ENCODE measurements at places on chromosomes 4 and X.

DNA sequence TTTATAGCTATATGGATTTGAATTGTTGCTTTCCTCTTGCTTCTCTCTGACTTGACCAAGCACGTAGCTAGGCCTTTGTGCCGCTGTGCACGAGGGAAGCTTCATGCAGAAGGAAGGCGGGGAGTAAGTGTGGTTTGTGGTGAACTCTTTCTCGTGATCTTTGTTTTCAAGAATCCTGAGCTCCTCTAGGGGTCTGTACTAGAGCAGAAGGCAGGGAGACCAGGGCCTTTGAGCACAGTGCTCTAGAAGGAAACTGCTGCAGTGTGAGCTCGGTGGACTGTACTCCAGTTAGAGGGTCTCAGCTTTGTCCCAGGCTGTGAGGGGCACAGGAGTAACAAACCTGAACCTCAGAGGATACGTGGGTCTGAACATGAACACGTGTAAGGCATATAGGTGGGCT lies 49.0 kb downstream of the AGA start:
- peaks cover 2% of the 10 kb centered on the region for H3K27me3 ChIP-seq
- H3K4me3 ChIP-seq: no peak overlapping the region
- H3K36me3 ChIP-seq: no peaks in the 10 kb centered on the region
- H3K4me1 ChIP-seq: peaks cover 8% of the 10 kb centered on the region
- no peak overlapping the region for H3K27ac ChIP-seq

- no peak overlapping the region for H3K4me3 ChIP-seq
- no peak for DNase-seq
- no peaks in the 10 kb centered on the region for H3K4me1 ChIP-seq
These were observed 63.5 kb upstream of the MAOA start for GRCh38 chrX:43592597-43592996.

DNA sequence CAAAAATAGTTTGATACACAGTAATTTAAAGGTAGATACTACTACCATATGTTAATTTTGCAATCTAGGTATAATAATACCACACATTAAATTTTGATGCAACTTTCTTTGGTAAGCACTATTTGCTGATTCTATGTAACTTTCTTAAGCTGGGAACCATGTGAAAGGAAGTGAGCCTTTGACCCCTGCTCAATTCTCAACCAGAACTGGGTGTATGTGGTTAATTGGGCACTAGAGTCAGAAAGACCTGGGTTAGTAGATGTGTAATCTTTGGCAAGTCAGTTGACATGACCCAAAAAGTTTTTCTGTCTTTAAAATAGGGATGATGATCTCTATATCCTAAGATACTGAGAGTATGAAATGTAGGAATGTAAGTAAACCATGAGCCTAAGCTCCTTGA lies 22.4 kb downstream of the TLR2 start:
- H3K36me3 ChIP-seq: no peaks in the 10 kb centered on the region
- H3K4me1 ChIP-seq: peaks cover 3% of the 10 kb centered on the region
- no peak overlapping the region for H3K4me3 ChIP-seq

GRCh38 chr4:81467672-81467964 lies 4.1 kb downstream of the RASGEF1B start:
- no peaks in the 10 kb centered on the region for H3K27me3 ChIP-seq
- H3K4me1 ChIP-seq: peaks cover 46% of the 10 kb centered on the region
- no peaks in the 10 kb centered on the region for H3K36me3 ChIP-seq
- DNase-seq: no peak

GRCh38 chr4:62914758-62915157 lies 1494.5 kb downstream of the TECRL start:
- H3K36me3 ChIP-seq: peaks cover 5% of the 10 kb centered on the region
- no peaks in the 10 kb centered on the region for H3K27me3 ChIP-seq
- no peak overlapping the region for H3K4me3 ChIP-seq
- no peaks in the 10 kb centered on the region for H3K4me1 ChIP-seq

GRCh38 chr4:127632420-127633403 lies at the start of gene INTU:
TSS of gene INTU (plus strand) at chr4:127632957. CDS start at chr4:127633035, 78 bp downstream.
- peaks cover 11% of the 10 kb centered on the region for H3K4me1 ChIP-seq
- DNase-seq: no peak
- H3K27me3 ChIP-seq: peaks cover 24% of the 10 kb centered on the region
- peak within 1 kb of the TSS; percentile 86 for H3K4me3 ChIP-seq
- no peak within 1 kb of the TSS for H3K27ac ChIP-seq

- H3K36me3 ChIP-seq: no peaks in the 10 kb centered on the region
- H3K27ac ChIP-seq: peak overlapping the region; percentile 94
- DNase-seq: no peak
These were observed 657 bp downstream of the TCEAL8 start for GRCh38 chrX:103254171-103254824.

GRCh38 chr4:10281996-10282395 lies 165.4 kb upstream of the WDR1 start:
- H3K4me1 ChIP-seq: no peaks in the 10 kb centered on the region
- DNase-seq: no peak
- H3K36me3 ChIP-seq: no peaks in the 10 kb centered on the region
- H3K4me3 ChIP-seq: no peak overlapping the region
- peaks cover 18% of the 10 kb centered on the region for H3K27me3 ChIP-seq
- no peak overlapping the region for H3K27ac ChIP-seq

DNA sequence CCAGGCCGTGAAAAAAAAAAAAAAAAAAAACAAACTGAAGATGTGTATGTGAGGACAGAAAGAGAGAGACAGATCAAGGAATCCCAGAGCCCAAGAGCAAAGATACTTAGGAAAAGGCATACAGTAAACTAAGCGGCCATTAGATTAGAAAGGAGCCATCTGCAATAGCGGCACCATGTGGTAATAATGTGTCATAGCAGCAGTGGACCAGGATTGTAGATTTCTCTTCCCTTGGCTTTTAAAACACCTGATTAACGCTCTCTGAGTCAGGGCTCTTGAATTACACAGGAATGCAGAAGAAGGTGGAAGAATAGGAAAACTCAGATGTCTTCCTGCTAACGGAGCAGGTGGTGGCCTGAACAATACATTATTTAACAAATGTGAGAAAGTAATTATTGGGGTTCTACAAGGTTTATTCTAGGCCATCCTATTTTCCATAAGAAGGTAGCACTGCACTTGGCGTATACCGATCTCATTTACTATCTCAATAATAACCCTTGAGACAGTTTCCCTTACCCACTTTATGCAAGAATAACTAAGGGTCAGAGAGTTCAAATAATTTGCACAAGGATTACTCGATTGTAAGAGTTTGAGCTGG lies 182.7 kb downstream of the KCNIP4 start:
- no peak overlapping the region for H3K27ac ChIP-seq
- H3K36me3 ChIP-seq: no peaks in the 10 kb centered on the region
- peaks cover 6% of the 10 kb centered on the region for H3K27me3 ChIP-seq
- H3K4me1 ChIP-seq: no peaks in the 10 kb centered on the region
- DNase-seq: no peak

- H3K27ac ChIP-seq: no peak overlapping the region
- no peaks in the 10 kb centered on the region for H3K36me3 ChIP-seq
- no peaks in the 10 kb centered on the region for H3K4me1 ChIP-seq
- no peak overlapping the region for H3K4me3 ChIP-seq
- no peaks in the 10 kb centered on the region for H3K27me3 ChIP-seq
- no peak for DNase-seq
These were observed 362.4 kb upstream of the HTR2C start for GRCh38 chrX:114221445-114221844.

DNA sequence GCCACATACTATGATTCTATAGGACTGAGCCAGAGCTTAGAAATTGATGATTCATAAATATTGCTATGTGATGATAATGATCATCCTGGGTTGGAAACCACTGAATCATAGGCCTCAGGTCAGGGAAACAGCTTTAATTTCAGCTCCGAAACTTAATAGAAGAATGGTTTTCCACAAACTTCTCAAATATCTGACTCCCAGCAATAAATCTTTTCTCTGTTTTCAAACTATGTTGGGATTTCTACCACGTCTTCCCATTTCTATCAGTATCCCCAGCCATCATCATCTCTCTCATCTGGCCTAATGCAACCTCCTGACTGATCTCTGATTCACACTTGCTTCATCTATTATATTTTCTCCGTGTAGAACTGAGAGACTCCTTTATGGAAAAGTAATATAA lies 521.8 kb upstream of the AGA start:
- no peaks in the 10 kb centered on the region for H3K36me3 ChIP-seq
- no peak for DNase-seq
- no peak overlapping the region for H3K4me3 ChIP-seq
- H3K27me3 ChIP-seq: no peaks in the 10 kb centered on the region
- H3K4me1 ChIP-seq: no peaks in the 10 kb centered on the region

GRCh38 chrX:112822892-112823291 lies 17.7 kb downstream of the AMOT start:
- H3K27me3 ChIP-seq: peaks cover 8% of the 10 kb centered on the region
- H3K4me3 ChIP-seq: no peak overlapping the region
- no peak for DNase-seq
- H3K4me1 ChIP-seq: peaks cover 2% of the 10 kb centered on the region

DNA sequence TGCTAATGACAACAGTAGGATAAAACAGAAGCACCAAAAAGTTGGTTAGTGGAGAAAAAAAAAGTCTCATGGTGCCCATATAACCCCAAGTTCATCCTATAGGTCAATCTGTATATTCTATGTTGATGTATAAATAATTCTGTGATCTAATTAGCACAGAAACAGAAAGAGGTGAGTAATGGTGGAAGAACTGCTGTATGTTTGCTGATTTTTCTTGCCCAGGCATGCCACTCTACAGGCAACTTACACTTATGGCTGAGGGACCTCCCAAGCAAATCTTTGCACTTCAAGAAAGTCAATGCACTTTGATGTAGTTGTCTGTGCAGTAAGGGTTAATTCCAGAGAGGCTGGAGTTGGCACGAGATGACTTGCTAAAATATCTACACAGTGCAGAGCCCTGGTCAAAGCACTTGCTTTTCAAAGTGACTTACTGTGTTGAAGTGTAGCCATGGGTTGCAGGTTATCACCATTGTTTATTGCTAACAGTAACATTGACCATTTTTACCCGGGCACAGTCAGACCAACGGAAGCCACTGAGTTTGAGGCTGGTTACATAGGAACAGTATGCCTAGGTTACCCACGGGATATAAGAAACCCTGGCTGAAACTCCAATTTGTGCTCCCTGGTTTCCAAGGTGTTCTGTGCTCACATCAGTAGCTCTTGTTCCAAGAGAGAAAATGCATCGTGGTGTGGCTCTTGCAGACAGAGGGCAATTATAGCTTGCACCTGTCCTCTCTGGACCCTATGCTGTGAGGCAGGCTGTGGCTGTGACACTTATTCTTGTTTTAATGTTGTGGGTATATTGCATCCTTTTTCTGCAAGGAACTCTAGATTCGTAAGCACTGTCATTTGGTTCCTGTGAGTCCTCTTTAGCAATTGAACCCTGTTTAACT lies 141.3 kb upstream of the FTHL17 start:
- H3K27me3 ChIP-seq: no peaks in the 10 kb centered on the region
- H3K4me3 ChIP-seq: no peak overlapping the region
- H3K4me1 ChIP-seq: no peaks in the 10 kb centered on the region
- DNase-seq: no peak

- DNase-seq: no peak
- H3K36me3 ChIP-seq: no peaks in the 10 kb centered on the region
- no peak overlapping the region for H3K27ac ChIP-seq
- H3K4me1 ChIP-seq: no peaks in the 10 kb centered on the region
- H3K27me3 ChIP-seq: peaks cover 11% of the 10 kb centered on the region
- no peak overlapping the region for H3K4me3 ChIP-seq
These were observed 104.5 kb downstream of the MFAP3L start for GRCh38 chr4:169921732-169922131.

- no peak overlapping the region for H3K27ac ChIP-seq
- DNase-seq: peak; percentile 61
- no peaks in the 10 kb centered on the region for H3K27me3 ChIP-seq
These were observed 201.4 kb downstream of the ARHGAP10 start for GRCh38 chr4:147933316-147933715.

DNA sequence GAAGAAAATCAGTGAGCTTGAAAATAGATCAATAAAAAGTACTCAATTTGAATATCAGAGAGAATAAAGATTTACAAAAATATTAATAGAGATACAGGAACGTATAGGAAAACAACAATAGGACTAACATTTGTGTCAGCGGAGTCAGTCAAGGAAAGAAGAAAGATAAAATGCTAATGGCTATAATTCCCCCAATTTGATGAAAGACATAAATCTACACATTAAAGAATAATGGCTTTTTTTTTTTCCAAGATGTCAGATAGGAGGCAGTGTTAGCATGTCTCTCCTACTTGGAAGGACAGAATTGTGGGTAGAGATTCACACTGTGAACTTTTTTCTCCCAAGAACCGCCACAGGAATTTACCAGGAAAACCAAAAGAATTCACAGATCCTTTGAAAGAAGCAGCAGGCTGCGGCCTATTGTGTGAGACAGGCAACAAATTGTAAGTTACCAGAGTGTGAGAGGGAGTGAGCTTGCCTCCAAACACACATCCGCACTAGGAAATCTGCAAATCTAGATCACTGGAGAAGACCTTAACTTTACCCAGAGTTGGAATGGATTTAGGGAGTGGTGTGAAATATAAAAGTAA lies 249.9 kb downstream of the PRDM5 start:
- peaks cover 9% of the 10 kb centered on the region for H3K36me3 ChIP-seq
- no peak overlapping the region for H3K4me3 ChIP-seq
- H3K4me1 ChIP-seq: no peaks in the 10 kb centered on the region
- no peak for DNase-seq

- H3K4me3 ChIP-seq: no peak overlapping the region
- DNase-seq: no peak
- no peaks in the 10 kb centered on the region for H3K4me1 ChIP-seq
- no peaks in the 10 kb centered on the region for H3K27me3 ChIP-seq
- H3K36me3 ChIP-seq: no peaks in the 10 kb centered on the region
- H3K27ac ChIP-seq: no peak overlapping the region
These were observed 340.4 kb downstream of the RPA4 start for GRCh38 chrX:97224148-97224547.

DNA sequence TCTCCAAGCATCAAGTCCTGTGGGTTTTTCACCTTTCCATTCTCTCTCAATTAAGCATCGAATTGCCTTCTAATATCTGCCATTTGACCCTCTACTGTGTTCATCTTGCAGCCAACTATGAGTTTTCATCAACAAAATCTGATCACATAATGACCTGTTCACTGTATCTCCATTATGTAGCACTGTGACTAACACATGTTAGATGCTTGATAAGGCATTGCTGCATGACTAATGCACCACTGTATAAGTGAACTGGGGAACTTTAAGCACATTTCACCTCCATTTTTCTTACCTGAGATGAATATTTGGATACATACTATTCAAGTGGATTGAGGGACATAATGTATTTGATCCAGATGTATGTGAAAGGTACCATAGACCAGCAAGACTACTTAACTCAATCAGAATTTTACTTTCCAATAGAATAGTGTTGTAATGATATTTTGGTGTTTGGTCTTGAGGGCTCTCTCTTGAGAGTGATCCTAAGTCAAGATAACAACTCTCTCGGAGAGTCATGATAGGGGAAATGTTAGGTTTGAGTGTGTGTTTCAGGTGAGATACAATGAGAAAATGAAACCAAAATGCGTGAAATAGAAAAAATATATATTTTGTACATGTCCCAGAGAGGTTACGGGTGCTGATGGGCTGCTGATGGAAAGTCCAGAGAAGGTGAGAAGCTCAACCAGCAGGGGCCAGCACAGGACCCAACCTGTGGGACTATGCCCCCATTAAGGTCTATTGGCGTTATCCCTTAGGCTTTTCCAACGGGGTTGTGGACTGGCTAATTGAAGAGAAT lies 60.2 kb upstream of the HS3ST1 start:
- no peak overlapping the region for H3K27ac ChIP-seq
- DNase-seq: no peak
- peaks cover 4% of the 10 kb centered on the region for H3K27me3 ChIP-seq
- peaks cover 4% of the 10 kb centered on the region for H3K36me3 ChIP-seq

Measured in natural killer cell treated with Interleukin-12 subunit alpha and Interleukin-12 subunit beta and Interleukin-15 and Interleukin-18, amount 100 ng/mL, for 72 hours (primary cell).